ENCODE measurements at places on chromosomes 4 and X. TPM values are rescaled to one million over a fixed set of nuclear protein-coding genes. Genes with fewer than 3 reads are reported as not detected.

DNA sequence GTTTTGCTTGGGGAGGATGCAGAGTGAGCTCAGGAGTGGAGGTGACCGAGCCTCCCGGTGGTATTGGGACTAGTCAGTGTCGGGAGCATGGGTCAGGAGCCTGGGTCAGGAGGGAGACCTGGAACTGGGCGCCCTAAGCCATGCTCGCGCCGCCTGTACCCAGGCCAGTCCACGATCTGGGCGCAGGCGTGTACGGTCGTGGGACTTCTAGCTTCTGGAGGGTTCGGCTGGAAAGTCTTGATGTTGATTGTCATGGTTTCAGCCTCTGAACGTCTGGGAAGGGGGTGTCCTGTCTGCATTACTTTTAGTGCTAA, 244 bp downstream of the EIF2S3 start:
- DNase-seq: no peak

- DNase-seq: no peak
Measured at GRCh38 chr4:76594173-76594572, 159.1 kb downstream of the SHROOM3 start.

GRCh38 chrX:138946926-138947325, 235.4 kb upstream of the FGF13 start:
- DNase-seq: no peak

STATH gene
- total RNA-seq: not detected

MAD2L1 gene
- 0.79 TPM for total RNA-seq

HSD17B13 gene
- total RNA-seq: 6.8 TPM

USP38 gene
- total RNA-seq: 42.5 TPM
